ENCODE measurements at places on chromosomes 4 and X.

DNA sequence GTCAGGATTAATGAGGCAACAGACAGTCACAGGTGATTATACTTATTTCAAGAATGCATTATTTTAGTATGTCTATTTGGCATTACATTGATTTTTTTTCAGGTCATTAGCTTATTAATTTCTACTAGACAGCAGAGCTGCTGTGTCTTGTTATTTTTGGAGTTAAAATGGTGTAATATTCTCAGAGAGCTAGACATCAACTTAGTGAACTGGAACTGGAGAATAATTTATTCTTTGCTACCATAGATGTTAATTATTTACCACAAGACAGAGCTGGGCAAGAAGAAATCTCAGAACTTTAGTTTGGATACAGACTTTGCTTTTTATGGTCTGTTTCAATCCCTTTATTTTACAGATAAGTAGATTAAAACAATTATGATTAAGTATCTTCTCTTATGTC is 10.2 kb upstream of the HPGD start:
- H3K27me3 ChIP-seq = no peaks in the 10 kb centered on the region
- H3K4me3 ChIP-seq = no peak overlapping the region
- H3K36me3 ChIP-seq = no peaks in the 10 kb centered on the region
- DNase-seq = no peak

DNA sequence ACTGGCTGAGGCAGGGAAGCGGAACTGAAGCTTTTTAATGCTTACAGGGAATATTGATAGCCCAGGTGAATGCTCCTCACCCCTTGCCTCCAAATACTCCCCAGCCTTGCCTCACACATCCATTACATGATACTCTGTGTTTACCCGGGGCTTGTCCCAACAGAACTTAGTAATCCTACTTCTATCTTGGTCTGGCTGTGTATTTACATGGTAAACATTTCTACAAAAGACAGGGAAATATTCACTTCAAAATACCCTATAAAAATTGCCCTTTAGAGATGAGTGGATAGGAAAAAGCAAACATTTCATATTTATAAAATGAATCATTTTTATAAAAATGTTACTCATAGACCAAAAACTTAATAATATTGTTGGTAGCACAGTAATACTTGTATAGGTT is 120.1 kb downstream of the NHS start:
- H3K27me3 ChIP-seq = no peaks in the 10 kb centered on the region
- peaks cover 17% of the 10 kb centered on the region for H3K4me1 ChIP-seq
- no peaks in the 10 kb centered on the region for H3K36me3 ChIP-seq
- DNase-seq = no peak

- no peak overlapping the region for H3K4me3 ChIP-seq
- DNase-seq = peak; percentile 22
- no peaks in the 10 kb centered on the region for H3K36me3 ChIP-seq
Measured at GRCh38 chr4:38523524-38524448, 140.2 kb upstream of the KLF3 start.

GRCh38 chr4:173231916-173232315 is 63.3 kb downstream of the GALNT7 start:
- peaks cover 5% of the 10 kb centered on the region for H3K36me3 ChIP-seq
- no peak overlapping the region for H3K4me3 ChIP-seq

- H3K36me3 ChIP-seq = no peaks in the 10 kb centered on the region
- no peak overlapping the region for H3K4me3 ChIP-seq
- DNase-seq = no peak
- H3K4me1 ChIP-seq = no peaks in the 10 kb centered on the region
Measured at GRCh38 chr4:17218786-17219185, 293.1 kb downstream of the QDPR start.

- H3K36me3 ChIP-seq = no peaks in the 10 kb centered on the region
- no peak for DNase-seq
- no peak overlapping the region for H3K4me3 ChIP-seq
- no peaks in the 10 kb centered on the region for H3K4me1 ChIP-seq
- H3K27me3 ChIP-seq = no peaks in the 10 kb centered on the region
Measured at GRCh38 chrX:1059576-1060561, 152.6 kb downstream of the CRLF2 start.

DNA sequence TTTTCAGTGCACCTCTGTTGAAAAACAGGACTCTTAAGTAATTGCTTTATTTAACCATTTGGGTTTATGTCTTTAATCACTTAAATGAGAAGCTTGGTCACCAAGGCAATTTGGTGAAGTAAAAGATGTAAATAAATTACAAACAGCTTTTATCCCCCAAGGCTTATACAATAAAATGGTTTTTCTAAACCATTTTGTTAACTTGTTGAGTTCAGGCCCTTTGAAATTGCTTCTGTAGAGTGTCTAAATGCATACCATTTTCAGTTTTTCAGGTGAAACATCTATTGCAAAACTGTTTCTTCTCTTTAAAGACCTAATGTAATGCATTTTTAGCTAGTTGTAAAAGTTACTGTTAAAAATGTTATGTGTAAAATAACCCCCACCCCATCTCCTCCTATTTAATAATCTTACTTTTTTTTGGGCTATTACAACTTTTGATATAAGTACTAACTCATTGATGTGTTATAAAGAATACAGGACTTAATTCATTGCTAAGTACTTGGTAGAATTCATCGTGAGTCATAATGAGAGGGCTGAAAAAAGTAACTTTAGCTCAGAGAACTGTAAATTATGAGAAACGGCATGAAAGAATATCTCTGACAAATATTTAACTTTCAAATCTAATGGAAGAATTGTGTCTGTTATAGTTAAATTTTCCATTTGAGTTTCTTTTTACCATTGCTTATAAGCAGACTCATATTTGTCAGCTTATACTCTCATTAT is 4.5 kb downstream of the RAPGEF2 start:
- H3K36me3 ChIP-seq = no peaks in the 10 kb centered on the region
- DNase-seq = no peak
- H3K27ac ChIP-seq = no peak overlapping the region
